Bone marrow (tissue), 2 donors: ENCODE measurements at places on chromosomes 4 and X.

GRCh38 chr4:114595207-114595606 lies 3.4 kb upstream of the UGT8 start:
- DNase-seq = no peak

GRCh38 chr4:93384887-93385286 lies 443.7 kb upstream of the ATOH1 start:
- DNase-seq = no peak

- DNase-seq = no peak
These were observed 247.6 kb downstream of the DCLK2 start for GRCh38 chr4:150325872-150326271.

- no peak for DNase-seq
These were observed 1655.5 kb upstream of the AGA start for GRCh38 chr4:179097741-179098140.

GRCh38 chrX:102697494-102697893 lies 14.8 kb upstream of the GPRASP2 start:
- DNase-seq = no peak

DNA sequence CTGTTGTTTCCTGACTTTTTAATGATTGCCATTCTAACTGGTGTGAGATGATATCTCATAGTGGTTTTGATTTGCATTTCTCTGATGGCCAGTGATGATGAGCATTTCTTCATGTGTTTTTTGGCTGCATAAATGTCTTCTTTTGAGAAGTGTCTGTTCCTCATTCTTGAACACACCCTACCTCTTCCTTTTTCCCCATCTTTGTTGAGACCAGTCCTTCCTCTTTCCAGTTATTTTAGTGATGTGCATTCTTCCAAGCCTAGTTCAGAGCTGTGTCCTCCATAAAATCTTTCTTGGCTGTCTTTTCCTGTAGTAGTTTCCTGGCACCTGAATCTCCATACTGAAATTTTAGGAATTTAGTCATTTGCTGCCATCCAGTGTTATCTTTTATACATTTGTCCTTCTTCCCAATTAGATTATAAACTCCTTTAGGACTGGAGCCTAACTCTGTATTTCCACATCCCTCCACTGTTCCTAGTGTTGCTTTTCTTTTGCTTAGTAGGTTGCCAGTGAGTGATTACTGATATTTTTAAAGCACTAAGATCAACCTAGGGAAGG lies 11.4 kb downstream of the FHIP1A start:
- DNase-seq = no peak

DNA sequence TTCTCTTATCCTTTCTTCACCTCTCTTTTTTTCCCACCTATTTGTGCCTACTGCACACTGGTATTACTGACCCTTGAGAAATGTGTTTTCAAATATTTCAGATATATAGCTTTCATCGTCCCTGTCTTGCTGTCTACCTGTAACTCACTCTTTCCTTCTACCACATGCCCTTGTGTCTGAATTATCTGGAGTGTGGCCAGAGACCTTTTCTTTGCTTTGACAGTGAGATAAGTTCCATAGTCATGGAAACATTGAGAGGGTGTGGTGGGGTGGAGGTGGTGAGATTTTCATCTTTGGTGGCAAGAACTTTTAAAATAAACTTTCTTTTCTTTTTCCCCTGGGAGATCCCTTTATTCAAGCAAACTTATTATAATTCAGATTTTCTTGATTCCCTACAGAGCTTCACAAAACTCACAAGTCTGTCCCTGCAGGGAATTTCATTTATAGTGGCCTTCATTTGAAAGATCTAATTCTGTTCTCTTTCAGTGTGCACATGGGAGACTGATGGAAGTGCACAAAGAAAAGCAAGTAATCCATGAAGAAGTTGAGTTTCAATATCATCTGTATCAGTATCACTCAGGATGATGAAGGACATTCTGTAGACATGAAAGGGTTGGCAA lies 95.7 kb downstream of the SH2D1A start:
- DNase-seq = no peak

- DNase-seq = no peak
These were observed 14.9 kb downstream of the CPE start for GRCh38 chr4:165393704-165394103.

DNA sequence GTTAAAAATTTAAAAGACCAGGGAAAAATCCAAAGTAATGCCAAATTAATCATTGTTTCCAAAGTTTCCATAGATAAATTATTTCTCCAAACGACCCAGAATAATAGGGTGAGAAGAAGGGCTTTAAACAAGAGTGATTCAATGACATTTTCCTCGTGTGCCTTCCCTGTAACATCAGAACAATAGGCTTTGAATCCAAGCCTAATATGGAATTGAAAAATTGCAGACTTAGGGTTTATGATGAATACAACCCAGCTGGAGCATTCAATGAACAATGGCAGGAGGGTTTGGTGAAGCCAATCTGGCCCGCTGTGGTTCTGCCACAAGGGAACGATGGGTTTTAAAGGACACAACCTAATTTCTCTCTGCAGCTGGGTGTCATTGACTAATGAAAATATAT lies 94.2 kb downstream of the CBLL2 start:
- DNase-seq = no peak
